SJCRH30 (cell line): ENCODE measurements at places on chromosomes 5 and 9.

- DNase-seq, result no peak
Observed at GRCh38 chr5:173675287-173675996, 59.0 kb upstream of the BOD1 start.

DNA sequence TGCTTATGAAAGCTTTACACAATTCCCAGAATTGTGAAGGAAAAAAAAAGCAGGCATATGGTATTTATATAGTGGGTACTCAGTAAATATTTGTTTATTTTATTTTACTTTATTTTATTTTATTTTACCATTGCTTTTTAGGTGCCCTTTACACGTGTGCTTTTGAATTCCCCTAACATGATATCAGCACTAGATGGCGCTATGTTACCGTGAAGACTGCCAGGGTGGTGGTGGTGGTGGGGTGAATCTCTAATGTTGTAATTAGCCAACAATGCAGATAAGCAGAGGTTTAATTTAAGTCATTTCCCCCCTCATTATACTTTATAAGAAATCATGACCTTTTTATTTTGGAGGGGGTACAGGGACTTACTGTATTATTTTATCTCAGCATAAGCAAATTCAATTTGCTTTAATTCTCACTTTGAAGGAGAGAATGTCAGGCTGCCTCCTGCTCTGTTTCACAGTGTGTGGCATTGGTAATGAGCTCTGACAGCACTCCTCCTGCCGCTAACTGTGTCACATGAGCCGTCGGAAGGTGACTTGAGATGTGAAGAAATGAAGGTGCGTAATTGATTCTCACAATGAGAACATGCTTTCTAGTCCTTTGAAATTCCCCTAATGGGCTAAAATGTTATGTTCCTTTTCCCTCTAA, 165.6 kb downstream of the YTHDC2 start:
- peak; percentile 16 for DNase-seq

DNA sequence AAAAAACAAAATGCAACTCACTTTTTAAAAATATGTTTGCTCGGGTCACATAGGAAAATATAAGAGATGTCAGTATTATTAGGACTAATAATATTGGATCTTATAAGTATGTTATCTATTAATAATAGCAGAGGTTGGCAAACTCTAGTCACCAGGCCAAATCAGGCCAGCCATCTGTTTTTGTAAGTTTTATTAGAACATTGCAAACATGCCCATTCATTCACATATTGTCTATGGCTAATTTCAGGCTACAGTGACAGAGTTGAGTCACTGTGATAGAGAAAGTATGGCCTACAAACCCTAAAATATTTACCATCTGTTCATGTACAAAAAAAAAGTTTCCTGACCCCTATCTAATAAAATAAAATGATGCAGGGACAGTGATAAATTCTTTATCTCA, 97.7 kb upstream of the CDH6 start:
- DNase-seq, result no peak

DNA sequence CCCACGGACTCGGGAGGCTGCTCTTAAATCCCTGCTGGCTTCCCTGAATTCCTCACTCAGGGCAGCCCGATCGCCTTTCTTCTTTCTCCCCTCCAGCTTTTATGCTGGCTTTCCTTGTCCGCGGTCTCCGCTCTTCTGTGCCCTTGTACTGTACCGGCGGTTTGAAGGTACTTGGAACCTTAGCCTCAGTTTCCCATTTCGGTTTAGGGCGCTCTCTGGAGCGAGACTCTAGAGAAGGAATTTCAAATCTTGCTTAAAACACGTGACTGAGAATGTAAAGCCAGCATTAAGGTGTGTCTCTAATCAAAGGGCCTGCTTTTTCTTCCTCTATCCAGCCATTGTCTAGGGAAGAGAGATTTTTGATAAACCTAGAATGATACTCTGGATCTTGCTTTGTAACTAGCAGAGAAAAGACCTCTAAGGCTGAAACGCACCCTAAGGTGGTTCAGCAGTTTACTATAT, 650 bp downstream of the GPR107 start:
- no peak for DNase-seq

DNA sequence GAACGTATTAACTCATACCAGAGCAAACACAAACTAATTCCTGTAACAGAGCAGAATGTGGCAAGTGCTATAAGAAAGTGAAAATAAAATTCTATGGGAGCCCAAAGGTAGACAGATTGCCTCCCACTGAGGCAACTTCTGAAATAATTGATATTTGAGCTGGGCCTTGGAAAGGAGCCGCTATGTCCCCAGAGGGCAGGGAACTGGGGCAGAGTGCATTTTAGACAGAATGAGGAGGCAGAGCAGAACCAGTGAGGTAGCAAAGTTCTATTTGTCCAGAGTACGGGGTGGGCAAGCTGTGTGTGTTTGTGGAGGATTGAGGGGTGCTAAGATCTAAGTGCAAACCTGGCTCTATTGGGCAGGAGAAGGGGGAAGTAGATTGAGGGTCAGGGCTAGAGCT, 19.8 kb downstream of the CDO1 start:
- no peak for DNase-seq

GRCh38 chr5:122943050-122943698, 93.4 kb downstream of the PPIC start:
- DNase-seq, result no peak

DNA sequence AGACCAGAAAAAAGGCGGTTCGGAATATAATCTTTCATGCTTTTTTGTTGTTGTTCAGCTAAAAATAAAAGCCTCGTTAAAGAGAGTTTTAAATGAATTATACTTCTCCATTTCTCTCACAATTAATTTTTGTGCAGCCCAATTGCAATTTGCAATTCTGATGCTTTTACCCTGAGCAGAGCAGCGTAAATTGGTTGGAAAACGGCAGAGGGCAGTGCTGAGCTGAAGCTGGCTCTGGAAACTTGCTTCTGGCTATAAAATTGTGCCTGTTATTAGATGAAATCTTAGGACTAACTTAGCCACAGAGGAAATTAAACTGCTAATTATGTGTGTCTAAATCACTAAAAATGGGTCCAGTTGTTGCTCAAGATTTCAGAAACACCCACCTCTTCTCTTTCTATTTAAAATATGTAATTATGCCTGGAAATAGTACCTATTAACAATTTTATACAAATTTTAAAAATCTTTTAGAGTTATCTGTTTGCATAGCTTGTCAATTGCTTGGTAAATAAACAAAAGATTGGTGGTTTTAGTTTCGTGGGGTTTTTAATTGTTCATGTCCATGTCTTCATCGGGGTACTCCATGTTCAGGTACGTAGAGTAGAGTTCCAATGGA, 441.8 kb upstream of the TLE4 start:
- peak; percentile 57 for DNase-seq

- peak; percentile 99 for DNase-seq
Observed at GRCh38 chr9:99075246-99075912, 29.5 kb upstream of the TGFBR1 start.

- no peak for DNase-seq
Observed at GRCh38 chr9:76534026-76534425, 75.0 kb downstream of the GCNT1 start.

- DNase-seq, result peak; percentile 98
Observed at GRCh38 chr9:129863059-129863690, 27.9 kb downstream of the USP20 start.

- DNase-seq, result no peak
Observed at GRCh38 chr5:135308752-135309151, 90.3 kb downstream of the MACROH2A1 start.

DNA sequence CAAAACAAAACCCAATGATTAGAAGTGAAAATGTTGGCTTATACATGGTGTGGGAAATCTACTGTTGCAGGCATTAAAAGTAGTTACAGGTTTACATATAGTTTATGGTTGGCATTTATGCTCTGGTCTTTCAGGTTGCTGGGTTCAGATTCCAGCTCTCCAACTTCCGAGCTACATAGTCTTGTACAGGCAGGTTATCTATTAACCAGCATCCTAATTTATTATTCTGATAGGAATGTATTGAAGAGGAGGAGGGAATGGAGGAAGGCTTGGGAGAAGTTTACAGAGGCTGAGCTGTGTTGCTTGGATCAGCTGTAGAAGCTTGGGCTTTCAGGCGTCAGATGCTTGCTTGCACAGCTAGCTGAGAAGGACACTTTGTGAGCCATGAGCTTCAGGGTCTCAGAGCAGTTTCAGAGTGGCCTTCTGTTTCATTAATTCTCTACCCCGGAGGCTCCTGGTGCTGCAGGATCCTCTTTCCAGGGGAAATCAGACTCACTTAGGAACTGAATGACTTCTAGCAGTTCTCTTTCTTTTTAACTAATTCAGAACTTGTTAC, 11.7 kb upstream of the ERBIN start:
- DNase-seq, result no peak

DNA sequence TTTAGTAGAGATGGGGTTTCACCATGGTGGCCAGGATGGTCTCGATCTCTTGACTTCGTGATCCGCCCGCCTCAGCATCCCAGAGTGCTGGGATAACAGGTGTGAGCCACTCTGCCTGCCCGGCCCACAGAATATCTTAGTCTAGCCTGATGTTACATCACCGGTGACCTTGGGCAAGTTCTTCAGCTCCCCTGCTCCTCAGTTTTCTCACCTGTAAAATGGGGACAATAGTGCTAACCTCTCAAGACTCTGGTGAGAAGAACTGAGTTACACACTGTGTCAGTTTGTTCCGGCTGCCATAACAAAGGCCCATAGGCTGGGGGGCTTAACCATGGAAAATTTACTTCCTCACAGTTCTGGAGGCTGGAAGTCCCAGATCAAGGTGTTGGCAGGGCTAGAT, 12.5 kb upstream of the HABP4 start:
- DNase-seq, result no peak

- DNase-seq, result peak; percentile 74
Observed at GRCh38 chr9:134642385-134643181, 980 bp downstream of the COL5A1 start.

DNA sequence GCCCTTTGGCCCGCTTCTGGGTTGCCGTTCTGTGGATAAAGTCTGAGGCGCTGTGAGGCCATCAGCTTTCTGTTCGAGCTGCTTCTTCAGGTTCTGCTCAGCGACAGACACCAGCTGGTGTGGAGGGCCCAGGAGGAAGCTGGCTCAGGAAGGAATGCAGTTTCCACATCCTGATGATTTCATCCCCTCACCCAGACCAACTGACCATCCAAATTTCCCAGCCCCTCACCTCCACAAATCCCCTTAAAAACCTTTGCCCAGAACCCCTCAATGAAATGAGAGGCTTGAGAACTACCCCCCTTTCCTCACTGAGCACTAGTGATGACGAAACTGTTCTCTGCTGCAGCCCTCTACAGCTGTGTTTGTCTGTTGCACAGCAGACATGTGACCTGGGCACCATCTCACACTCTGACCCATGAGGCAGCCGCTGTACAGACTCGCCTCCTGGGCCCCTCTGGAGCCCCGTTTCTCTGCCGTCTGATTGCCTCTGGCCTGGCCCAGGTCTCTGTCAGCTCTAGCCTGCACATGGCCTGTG, 45.4 kb downstream of the SPATA31C2 start:
- peak; percentile 82 for DNase-seq

GRCh38 chr5:31561946-31562345, 29.8 kb downstream of the C5orf22 start:
- no peak for DNase-seq

GRCh38 chr5:135950611-135951010, 4.2 kb downstream of the LECT2 start:
- DNase-seq, result no peak

- DNase-seq, result no peak
Observed at GRCh38 chr5:175351897-175352590, 91.9 kb downstream of the DRD1 start.

DNA sequence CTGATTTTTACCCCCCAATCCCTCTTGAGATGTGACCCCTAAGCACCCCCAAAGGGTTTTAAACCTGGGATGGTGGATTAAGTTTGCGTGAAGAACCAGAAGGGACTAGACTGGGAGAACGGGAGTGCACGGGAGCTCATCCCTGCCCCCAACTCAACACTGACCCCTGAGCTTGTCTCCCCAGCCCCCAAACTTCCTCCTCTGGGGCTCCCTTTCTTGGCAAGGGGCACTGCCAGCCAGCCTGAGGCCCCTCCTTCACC, 5.0 kb upstream of the SET start:
- no peak for DNase-seq

DNA sequence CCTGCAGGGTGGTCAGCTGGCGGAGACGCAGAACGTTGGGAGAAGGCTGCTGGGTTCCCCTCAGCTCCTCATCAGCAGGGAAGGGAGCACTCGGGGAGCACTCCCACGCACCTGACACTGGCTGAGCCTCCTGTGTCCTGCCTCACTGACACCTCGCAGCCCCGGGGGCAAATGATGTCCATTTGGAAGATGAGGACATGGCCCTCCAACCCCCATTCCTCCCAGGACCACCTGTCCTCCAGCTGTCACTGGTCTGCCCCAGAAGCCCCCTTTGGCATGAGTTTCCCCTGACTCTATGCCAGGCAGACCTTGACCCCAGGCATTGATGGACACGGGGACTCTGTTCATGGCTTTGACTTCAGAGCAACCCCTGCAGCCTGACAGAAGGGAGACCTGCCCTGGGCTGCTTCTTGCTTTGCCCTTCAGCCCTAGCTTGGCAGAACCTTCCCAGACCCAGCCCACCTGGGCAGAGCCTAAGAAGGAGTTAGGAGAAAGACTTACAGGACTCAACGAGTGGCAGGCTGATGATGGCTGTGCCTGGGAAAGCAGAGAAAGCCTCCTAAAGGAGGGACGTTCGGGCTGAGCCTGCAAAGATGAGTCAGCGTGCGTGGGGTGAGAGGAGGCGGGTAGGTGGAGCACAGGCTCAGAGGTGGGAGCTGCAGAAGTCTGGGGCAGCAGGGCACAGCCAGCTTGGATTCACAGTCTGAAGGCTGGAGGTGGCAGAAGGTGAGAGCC, 90.6 kb downstream of the LMX1B start:
- peak; percentile 49 for DNase-seq

DNA sequence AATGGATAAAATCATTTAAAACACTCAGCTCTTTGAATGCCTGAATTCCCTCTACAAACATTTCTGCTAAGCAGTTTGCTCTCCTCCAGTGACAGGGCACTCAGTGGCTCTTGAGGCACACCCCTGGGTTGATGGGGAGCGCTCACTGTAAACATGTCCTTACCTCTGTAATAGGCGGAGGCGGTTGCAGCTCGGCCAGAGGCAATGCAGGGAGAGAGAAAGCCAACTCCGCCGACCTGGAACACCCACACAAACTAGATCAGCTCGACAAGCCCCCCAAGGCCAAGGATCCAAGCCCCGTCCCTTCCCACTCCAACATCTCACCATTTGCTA, 329 bp downstream of the CDC23 start:
- no peak for DNase-seq

GRCh38 chr5:76556511-76557221, 66.5 kb downstream of the F2RL2 start:
- no peak for DNase-seq

DNA sequence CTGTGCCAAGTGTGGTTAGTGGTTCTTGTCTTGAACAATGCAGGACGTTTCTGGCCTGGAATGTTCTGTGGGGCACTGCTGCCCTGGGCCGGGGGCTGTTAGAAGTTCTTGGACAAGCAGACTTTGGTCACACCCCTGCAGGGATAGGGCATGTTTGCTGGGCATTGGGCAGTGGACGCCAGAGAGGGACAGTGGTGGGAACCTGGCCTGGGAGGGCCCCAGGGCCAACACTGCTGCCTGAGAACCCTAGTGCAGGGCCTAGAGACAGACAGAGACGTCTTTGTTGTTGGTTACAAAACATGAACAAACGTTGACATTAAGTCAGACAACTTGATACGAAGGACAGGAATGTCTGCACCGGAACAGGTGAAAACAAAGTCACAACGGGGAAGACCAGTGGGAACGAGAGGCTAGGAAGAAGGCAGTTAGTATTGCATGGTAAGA, 57.0 kb downstream of the WNK2 start:
- DNase-seq, result no peak

GRCh38 chr9:96025995-96026602, 150.6 kb downstream of the ERCC6L2 start:
- no peak for DNase-seq

- no peak for DNase-seq
Observed at GRCh38 chr9:105355781-105356180, 92.1 kb upstream of the FSD1L start.

- peak; percentile 73 for DNase-seq
Observed at GRCh38 chr5:103259705-103260355, 1.3 kb downstream of the MACIR start.
